Activated T-cell treated with anti-CD3 and anti-CD28 coated beads, Interleukin-2, amount 50 U/mL, for 72 hours (primary cell): ENCODE measurements at places on chromosomes 6 and 20.

- H3K27ac ChIP-seq: no peak overlapping the region
- peaks cover 31% of the 10 kb centered on the region for H3K4me1 ChIP-seq
- peak overlapping the region; percentile 27 for H3K4me3 ChIP-seq
- H3K36me3 ChIP-seq: no peaks in the 10 kb centered on the region
- DNase-seq: no peak
Measured at GRCh38 chr20:50005471-50005981, 22.7 kb downstream of the SNAI1 start.

GRCh38 chr6:143652841-143653331 lies 24.9 kb upstream of the PHACTR2 start:
- H3K27ac ChIP-seq: no peak overlapping the region
- H3K27me3 ChIP-seq: no peaks in the 10 kb centered on the region
- H3K4me1 ChIP-seq: peaks cover 2% of the 10 kb centered on the region

DNA sequence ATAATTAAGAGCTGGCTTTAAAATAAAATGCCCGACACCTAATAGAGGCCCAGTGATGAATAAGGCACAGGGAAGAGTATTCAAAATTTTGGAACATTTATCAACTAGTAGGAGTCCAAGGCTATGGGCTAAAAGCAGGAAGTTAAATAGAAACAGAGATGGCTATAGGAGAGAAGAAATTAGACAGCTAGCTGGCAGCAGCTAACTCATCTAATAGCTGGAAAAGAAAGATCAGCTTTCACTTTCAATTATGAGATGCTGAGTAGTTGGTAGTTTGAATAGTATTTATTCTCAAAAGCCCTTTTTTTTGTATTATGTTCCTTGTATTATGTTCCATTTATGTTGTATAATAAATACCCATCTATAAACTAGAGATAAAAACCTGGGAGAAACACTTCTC lies 215.7 kb downstream of the SLC35F1 start:
- no peak overlapping the region for H3K27ac ChIP-seq
- H3K36me3 ChIP-seq: no peaks in the 10 kb centered on the region
- no peak for DNase-seq
- no peaks in the 10 kb centered on the region for H3K27me3 ChIP-seq
- H3K4me3 ChIP-seq: peak overlapping the region; percentile 10

- peaks cover 31% of the 10 kb centered on the region for H3K4me1 ChIP-seq
- DNase-seq: no peak
- no peaks in the 10 kb centered on the region for H3K36me3 ChIP-seq
- no peak overlapping the region for H3K27ac ChIP-seq
Measured at GRCh38 chr6:69868961-69869360, 2.6 kb downstream of the COL19A1 start.

DNA sequence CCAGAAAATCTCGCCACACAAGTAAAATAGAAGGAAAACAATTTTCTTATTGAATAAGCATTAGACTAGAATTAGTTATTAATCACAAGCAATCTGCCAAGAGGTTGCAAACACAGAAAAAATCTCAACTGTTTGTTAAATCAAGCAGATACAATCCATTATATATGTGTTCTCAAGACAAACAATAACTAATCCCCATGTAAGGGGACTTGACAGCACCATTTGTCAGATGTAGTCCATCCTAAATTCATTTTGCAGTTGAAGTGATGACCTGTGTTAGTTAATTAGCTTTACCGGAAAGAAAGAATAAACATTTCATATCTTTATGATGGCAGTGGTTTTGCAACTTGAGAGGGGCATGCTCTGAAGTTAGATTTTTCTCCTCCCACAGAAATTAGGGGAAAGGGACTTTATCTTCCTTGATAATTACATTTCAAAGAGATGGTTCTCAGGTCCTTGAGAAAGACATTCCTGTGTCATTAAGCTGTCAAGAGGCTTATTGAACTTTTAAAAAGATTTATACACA lies 1588.0 kb downstream of the GRIK2 start:
- no peak for DNase-seq
- no peaks in the 10 kb centered on the region for H3K4me1 ChIP-seq
- H3K27me3 ChIP-seq: no peaks in the 10 kb centered on the region
- H3K36me3 ChIP-seq: no peaks in the 10 kb centered on the region
- H3K4me3 ChIP-seq: no peak overlapping the region

GRCh38 chr6:31794294-31794865 lies 1.2 kb downstream of the VARS1 start:
- H3K27ac ChIP-seq: peak overlapping the region; percentile 90
- peaks cover 58% of the 10 kb centered on the region for H3K4me1 ChIP-seq
- H3K27me3 ChIP-seq: no peaks in the 10 kb centered on the region
- no peak for DNase-seq
- H3K36me3 ChIP-seq: peaks cover 9% of the 10 kb centered on the region
- H3K4me3 ChIP-seq: peak overlapping the region; percentile 93

GRCh38 chr20:19833395-19833794 lies 75.3 kb downstream of the RIN2 start:
- no peak overlapping the region for H3K4me3 ChIP-seq
- H3K27ac ChIP-seq: no peak overlapping the region
- peaks cover 19% of the 10 kb centered on the region for H3K4me1 ChIP-seq
- no peaks in the 10 kb centered on the region for H3K36me3 ChIP-seq

- H3K4me1 ChIP-seq: no peaks in the 10 kb centered on the region
- no peaks in the 10 kb centered on the region for H3K27me3 ChIP-seq
- peaks cover 6% of the 10 kb centered on the region for H3K36me3 ChIP-seq
- DNase-seq: no peak
Measured at GRCh38 chr20:32920066-32920465, 61.3 kb downstream of the EFCAB8 start.

DNA sequence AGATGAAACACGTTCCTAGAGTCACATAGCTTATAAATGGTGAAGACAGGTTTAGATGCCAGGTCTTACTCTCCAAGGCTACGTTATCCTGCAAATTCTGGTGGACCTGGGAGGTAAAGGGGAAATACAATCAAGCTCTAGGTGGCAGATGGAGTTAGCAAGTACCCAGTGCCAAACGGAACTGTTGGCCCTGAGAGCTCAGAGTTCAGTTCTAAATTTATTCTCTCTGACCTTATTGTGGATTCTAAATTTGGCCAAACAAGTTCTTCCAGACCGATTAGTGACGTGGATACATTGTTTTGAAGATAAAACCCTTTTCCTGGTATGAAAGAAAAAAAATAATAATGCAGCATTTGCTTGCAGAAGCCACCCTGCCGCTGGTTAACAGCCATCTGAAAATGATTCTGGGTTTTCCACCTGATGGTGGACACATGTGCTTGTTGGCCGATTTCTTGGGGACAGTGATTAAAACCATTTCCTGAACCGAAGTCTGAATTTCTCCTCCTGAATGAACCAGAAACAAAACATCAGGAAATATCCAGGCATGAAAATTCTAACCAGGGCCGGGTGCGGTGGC lies 32.5 kb downstream of the RIPOR3 start:
- H3K27ac ChIP-seq: no peak overlapping the region
- no peaks in the 10 kb centered on the region for H3K4me1 ChIP-seq
- H3K36me3 ChIP-seq: no peaks in the 10 kb centered on the region
- H3K4me3 ChIP-seq: no peak overlapping the region
- H3K27me3 ChIP-seq: peaks cover 6% of the 10 kb centered on the region

GRCh38 chr6:162377735-162378134 lies 349.8 kb downstream of the PRKN start:
- H3K27ac ChIP-seq: no peak overlapping the region
- H3K4me3 ChIP-seq: no peak overlapping the region
- H3K36me3 ChIP-seq: no peaks in the 10 kb centered on the region
- H3K4me1 ChIP-seq: no peaks in the 10 kb centered on the region
- no peak for DNase-seq

DNA sequence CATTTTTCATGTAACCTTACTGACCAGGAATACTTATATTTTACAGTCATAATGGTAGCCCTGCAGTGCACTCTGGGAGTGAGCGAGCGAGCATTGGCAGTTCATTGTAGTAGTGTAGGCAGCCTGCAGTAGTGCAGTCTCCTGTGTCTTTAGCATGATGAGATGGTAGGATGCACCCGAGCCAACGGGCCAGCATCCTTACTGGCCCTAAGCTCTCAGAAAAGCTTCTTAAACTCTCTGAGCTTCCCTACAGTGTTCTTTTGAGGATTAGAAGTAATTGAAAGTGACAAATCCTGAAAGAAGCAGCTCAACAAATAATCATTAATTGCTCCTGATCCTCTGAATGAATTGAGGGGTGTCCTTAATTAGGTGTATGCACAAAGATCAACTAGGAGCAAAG lies 20.9 kb downstream of the SLC9A8 start:
- DNase-seq: no peak
- H3K27ac ChIP-seq: no peak overlapping the region
- peaks cover 4% of the 10 kb centered on the region for H3K36me3 ChIP-seq
- no peaks in the 10 kb centered on the region for H3K27me3 ChIP-seq

- no peak for DNase-seq
- H3K36me3 ChIP-seq: no peaks in the 10 kb centered on the region
- no peaks in the 10 kb centered on the region for H3K4me1 ChIP-seq
- no peak overlapping the region for H3K4me3 ChIP-seq
Measured at GRCh38 chr6:105108631-105109262, 71.1 kb downstream of the POPDC3 start.
